ENCODE measurements at places on chromosomes 1 and 21.
A peak's percentile ranks its signal among the peaks of the same experiment; 100 is the strongest.

DNA sequence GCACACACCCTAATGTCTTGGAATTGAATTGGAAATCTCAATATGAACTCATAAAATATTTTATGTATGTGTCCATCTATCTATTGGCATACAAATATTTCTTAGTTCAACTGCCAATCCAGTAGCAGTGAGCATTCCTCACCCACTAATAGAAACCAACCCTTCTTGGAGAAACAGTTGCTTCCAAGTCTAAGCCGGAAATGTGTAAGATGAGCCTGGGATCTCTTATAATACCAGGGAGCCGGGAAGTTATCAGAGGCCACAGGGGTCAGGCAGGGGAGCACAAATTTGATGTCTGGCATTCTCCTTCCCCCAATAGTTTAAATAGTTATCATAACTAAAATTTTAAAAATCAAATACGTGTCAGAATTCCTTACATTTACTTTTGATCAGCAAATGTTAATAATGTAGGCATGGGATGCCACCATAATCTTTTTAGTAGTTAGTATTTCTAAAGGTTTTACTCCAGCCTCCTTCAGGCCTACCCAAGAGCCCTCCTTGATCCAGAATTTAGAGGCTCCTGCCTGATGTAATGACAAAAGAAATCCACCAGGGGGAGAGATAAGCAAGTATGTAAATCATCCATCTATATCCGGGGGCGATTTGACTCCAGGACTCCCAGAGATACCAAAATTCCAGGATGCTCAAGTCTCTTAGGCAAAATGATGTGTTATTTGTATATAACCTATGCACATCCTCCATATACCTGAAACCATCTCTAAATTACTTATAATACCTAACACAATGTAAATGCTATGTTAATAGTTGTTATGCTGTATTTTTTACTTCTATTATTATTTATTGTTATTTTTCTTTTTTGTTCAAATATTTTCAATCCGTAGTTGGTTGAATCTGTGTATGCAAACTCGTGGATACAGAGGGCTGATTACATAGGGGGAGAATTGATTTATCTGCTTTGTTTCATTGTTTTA is 218.7 kb upstream of the COA6 start:
- DNase-seq = peak; percentile 48

DNA sequence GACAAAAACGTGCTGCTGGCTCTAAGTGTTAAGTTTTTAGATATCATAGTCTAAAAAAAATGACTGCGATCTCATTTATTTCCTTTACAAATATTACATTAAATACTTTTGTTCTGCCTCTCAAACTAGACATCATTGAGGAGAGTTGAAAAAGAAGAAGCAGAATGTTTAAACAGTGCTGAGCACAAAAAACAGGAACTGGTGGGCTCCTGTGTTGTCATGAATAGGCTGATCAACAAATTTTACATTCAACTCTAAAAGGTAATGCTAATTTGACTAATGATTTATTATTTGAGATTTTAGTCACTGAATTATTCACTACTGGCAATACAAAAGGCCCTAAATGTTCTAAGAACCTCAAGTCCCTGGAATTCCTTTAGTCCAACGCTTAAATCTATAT is 66.1 kb downstream of the GPATCH2 start:
- DNase-seq = no peak

- no peak for DNase-seq
These were observed 64.6 kb downstream of the UBIAD1 start for GRCh38 chr1:11337580-11338073.

DNA sequence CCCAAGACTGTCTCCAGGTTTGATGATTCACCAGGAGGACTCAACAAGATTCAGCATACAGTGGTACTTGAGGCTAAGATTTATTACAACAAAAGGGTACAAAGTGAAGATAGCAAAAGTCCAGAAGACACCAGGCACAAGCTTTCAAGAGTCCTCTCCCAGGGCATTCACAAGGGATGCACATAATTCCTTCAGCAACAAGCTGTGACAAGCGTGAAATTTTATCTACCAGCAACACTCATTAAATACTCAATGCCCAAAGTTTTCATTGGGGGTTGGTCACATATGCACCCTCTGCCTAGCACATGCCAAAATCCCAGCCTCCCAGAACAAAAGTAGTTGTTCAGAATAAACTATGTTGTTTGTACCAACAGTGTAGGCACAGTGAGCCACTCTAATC is 62.3 kb downstream of the PRKACB start:
- DNase-seq = no peak

GRCh38 chr1:1176931-1177330 is 3.3 kb downstream of the TTLL10 start:
- DNase-seq = no peak

DNA sequence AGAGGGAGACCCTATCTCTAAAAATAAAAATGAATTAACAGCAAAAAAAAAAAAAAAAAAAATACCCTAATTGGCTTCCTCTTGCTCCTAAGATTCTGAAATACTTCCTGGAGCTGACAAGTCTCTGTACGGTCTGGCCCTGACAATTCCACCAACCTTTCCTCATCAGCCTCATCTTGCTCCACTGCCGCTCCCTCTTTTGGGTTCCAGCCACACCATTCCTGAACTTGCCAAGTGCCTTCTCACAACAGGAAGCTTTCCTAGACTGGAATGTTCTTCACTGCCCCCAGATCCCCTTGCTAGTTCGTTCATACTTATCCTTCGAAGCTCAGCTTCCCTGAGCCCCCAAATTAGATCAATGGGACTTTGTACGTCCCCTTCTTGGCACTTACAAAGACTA is 37.0 kb downstream of the AKNAD1 start:
- no peak for DNase-seq

DNA sequence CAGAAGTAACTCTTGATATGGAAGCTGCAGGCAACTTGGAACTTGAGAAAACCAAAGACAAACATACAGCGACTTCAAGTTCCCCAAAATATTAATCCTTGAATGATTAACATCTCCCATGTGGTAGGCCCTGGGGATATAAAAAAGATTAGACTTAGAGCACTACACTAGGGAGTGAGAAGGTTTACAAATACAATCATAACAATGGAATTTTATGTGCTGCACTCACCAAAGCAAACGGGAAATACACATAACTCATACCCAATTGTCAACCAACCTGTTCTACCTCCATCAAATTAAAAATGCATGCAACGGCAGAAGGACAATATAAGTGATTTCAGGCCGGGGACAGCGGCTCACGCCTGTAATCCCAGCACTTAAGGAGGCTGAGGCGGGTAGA is 3.7 kb downstream of the SMYD3 start:
- no peak for DNase-seq

GRCh38 chr1:170503665-170504064 is 28.3 kb upstream of the GORAB start:
- no peak for DNase-seq

- peak; percentile 20 for DNase-seq
These were observed 23.5 kb upstream of the SYDE2 start for GRCh38 chr1:85224295-85224694.

Measured in AG04450 (cell line).